ENCODE measurements at places on chromosomes 3 and 15.

DNA sequence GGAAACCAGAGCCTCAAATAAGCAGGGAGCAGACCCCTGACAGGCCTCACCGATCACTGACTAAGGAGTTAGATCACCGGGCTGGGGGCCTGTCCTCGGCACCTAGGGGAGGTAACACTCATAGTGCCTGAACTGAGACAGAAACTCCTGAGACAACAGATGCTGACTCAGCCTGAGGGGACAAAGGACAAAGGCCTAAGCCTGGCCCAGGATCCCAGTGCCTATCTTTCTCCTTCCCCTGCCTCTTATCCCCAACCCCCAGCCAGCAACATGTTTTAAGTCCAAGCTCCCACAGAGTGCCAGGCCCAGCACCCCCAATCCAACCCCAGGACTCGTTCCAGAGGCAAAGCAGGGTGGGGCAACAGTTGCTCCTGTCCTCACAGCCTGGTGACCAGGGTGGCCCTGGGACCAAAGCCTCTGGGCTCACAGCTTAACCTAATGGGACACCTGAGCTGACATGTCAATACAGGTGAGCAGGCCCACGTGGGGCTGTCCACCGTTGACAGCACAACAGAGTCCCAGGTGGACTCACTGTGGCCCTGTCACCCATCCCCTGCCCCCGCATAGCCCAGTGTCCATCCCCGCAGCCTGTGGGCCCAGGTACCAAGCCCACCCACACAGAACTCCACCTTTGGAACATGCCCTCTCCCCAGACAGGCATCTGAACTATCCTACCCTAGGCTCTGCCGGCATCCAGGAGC, 37.4 kb downstream of the ADCY5 start:
- DNase-seq: no peak

- no peak for DNase-seq
Observed at GRCh38 chr3:156449710-156450574, 105.0 kb downstream of the SSR3 start.

DNA sequence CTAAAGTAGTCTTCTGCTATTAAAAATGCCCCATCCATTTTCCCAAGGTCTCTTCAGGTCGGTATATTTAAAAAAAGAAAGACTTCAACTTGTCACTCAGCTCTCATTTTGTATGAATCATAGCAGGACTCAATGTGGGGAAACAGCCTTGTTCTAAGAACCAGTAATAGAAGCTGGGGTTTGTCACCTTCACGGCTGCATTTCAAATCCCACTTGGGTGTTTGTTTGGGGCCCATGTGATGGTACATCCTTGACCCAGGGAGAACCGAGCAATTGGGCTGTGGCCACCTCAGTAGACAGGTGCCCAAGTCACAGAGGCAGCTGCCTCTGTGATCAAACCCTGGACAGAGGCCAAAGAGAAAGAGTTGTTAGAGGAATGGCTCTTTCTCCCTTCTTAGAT, 70.3 kb upstream of the ARL8B start:
- DNase-seq: no peak

GRCh38 chr3:52606373-52607085, 70.1 kb downstream of the UQCC5 start:
- DNase-seq: no peak

DNA sequence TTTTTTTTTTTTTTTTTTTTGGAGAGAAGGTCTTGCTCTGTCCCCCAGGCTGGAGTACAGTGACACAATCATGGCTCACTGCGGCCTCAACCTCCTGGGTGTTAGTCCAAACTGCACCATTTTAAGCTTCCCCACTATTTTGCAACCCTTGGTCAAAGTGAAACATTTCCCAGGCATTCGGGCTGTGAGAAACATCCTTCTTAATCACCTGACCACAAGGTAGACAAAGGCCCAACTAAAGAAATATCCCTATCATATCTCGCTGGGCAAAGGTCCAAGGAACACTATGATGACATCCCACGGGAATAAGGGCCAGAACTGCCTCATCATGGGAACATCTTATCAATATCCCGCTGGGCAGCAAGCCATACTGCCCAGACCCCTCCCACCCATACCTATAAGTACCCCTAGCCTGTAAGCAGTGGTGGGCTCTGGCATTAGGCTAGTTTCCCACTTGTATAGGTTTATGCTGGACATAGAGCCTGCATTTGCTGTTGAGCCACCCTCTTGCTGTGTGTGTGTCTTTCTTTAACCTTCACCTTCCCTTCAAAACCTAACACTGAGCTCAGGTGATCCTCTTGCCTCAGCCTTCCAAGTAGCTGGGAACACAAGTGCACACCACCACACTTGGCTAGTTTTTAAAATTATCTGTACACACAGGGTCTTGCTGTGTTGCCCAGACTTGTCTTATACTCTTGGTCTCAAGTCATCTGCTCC, 95.2 kb downstream of the SEMA5B start:
- no peak for DNase-seq

DNA sequence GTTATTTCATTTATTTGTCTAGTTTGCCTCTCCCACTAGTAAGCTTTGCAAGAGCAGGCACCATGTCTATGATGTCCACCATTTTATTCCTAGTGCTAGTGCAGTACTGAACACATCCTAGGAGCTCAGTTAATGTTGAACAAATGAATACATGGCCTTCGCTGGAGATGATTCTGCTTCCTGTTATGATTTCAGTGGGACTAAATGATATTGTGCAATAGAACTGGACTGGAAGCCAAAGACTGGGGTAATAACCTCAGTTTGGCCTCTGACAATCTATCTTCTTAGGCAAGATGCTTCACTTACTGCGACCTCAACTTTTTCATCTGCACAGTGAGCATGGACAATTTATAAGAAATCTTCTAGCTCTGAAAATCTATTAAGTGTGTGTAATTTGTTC, 191.3 kb downstream of the ADAMTSL3 start:
- no peak for DNase-seq

All from NT2/D1 (cell line).